ENCODE measurements at places on chromosomes 4 and X.

DNA sequence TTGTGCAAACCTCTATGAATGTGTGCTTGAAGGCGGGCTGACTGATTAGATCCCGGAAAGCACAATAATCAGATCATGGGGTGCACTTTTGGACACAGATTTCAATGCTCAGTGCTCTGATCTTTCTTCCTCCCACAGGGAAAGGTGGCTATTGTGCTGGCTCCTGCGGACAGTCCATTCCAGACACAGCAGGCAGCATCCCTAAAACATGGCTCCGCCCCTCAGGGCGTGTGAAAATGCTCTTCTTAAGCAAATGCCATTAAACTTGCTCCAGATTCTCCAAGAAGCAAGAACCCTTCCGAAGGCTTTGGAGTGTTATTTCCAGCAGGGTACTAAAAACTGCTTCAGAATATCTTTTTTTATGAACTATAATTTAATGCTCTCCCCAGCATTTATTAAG lies 100.0 kb downstream of the SLC2A9 start:
- no peak for DNase-seq

DNA sequence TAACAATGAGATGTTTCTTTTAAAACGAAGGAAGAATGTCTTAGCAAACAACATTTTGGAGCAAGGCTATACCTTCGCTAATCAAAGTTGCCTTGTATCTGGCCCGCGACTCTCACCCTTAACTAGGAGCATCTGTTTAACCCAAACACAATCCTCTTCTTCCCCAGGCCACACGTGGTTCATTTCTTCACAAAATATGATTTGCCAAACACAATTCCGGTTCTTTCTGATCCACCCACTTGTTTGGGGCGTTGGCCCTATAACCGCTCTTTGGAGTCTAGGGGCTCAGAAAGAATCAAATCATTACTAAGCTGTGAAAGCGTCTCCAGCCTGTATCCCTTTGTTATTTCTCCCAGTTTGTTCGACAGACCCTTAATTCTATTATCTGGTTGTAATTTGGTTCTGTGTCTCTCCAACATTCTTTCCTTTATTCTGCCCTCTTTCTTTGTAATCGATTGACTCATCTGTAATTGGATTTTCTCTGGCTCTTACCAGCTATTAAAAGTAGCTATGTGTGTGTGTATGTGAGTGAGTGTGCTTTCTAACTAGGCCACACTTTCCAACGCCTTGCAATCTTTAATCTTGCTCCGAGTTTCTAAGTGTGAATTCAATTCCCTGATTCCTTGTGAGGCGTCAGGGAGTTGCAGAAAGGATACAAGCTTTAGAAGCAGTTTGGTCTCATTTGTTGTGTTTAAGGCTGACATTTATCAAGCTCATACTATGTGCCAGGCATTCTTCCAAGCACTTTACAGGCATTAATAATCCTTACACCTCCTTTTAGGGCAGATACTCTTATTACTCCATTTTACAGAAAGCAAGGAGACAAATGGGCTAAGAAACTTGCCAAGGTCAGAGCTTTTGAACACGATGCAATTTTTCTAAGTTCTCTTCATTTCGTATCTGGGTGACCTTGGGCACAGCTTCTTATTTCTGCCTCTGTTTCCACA lies 138.6 kb upstream of the CPEB2 start:
- no peak for DNase-seq

DNA sequence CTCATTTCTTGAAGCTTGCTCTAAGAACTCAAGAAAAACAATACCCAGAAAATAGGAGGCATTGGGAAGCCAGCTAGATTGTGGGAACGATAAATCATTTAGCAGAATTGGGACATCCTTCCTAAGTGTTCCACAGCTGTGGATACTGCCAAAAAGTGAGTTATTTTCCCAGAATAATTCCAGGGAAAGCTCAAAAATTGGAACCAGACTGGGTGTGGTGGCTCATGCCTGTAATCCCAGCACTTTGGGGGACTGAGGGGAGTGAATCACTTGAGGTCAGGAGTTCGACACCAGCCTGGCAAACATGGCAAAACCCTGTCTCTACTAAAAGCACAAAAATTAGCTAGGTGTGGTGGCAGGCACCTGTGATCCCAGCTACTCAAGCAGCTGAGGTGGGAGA lies 68.2 kb upstream of the GK2 start:
- DNase-seq = no peak

- no peak for DNase-seq
Measured at GRCh38 chr4:10753856-10754402, 69.4 kb upstream of the CLNK start.

GRCh38 chrX:13533726-13534125 lies 35.7 kb upstream of the EGFL6 start:
- DNase-seq = no peak

GRCh38 chr4:99947190-99947578 lies 766 bp upstream of the DNAJB14 start:
- DNase-seq = no peak

DNA sequence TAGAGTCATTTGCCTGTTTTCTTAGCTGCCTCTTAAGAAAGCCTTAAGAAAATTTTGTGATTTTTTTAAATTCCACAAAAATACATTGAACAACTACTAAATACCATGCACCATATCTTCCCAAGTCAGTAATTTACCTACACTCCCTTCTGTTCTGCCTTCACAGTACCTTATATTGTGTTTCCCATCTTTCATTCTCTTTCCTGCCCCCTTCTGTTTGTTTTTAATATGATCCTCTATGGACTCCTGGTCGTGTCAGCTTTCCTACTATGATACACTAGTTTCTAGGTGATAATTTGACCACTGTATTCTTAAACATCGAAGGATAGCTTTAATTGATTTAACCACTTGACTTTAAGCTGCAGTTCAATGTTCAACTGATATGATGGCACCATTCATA lies 297.7 kb upstream of the HAND2 start:
- no peak for DNase-seq

GRCh38 chr4:73404457-73404856 lies 370 bp downstream of the ALB start:
- DNase-seq = no peak

DNA sequence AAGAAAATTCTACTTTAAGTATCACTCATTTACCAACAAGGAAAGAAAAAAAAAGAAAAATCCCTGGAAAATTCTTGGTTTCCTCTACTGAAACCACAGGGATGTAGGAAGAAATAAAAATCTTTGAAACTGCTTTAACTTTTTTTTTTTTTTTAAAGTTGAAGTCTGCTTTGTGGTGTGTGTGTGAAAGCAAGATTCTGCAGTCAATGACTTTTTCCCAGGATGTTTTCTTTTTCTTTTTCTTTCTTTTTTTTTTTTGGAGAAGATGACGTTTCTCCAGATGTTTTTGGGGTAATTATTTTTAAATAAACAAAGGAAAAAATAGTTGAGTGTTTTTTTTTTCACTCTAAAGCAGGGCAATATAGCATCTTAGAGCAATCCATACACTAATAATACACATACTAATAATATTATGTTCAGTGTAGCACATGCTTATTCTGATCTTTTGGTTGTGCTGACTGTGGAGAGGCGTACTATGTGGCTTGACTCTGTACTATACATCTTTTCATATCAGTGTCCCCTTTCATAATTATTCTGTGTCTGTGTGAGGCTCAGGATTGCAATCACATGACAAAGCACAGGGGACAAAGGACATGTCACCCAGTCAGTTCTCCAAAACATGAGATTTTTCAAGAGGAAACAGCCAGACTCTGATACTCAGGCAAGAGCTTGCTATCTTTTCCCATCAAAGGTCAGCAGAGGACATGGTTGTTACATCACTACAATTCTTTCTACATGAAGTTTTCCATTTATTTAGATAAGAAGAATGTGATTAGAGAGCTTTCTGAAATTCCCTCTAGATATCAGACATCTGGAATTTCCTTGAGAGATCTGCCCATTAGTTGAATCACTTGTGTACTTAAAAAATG lies 111.0 kb downstream of the PDE5A start:
- DNase-seq = no peak

GRCh38 chr4:129972257-129972656 lies 876.3 kb downstream of the C4orf33 start:
- no peak for DNase-seq

- no peak for DNase-seq
Measured at GRCh38 chr4:140686796-140687195, 69.4 kb downstream of the TBC1D9 start.

DNA sequence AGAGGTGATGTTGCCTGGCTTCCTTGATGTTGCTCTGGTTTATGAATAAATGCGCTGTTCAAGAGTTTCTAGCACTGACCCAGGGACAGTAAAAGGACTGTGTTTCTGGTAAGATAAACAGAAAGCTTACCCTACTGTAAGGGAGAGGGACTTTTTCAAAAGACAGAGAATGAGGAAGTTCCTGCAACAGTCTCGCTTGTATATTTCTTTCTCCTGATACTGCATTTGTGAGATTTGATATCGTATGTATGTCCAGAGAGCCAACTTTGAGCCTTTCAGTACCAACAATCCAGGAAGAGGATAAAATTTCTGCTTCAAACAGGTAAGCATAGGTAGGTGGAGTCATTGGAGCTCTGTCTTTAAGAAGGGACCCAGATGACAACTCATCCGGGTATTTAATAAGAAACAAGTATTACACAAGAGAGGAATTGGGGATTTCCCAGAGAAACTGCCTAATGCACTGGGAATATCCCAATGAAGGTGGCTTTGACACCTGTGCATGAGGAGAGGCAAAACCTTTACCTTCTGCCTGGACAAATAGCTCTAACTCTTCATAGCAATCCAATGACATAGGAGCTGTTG lies 773 bp downstream of the DAPP1 start:
- no peak for DNase-seq

GRCh38 chr4:90078440-90078839 lies 48.8 kb upstream of the CCSER1 start:
- DNase-seq = peak; percentile 27

DNA sequence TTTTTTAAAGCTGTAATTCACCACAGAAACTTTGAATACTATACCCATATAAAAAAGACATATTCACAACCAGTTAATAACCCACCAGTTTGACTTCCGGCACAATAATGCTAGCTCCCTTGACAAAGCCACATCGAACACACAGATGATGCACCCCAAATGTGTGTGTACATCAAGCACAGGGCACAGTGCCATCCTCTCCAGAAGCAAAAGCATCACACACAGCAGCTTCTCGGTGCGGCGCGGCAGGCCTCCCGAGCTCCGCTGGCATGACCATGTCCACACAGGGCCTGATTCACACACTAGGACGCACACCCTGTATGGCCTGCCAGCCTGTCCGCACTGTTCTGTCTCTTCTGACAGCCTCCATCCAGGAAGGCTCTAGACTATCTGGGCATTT lies 88.0 kb downstream of the LEF1 start:
- peak; percentile 12 for DNase-seq

- DNase-seq = no peak
Measured at GRCh38 chr4:55125087-55125721, at the start of gene KDR. Gene KDR, minus strand, starts transcription at chr4:55125595. Its CDS starts 302 bp downstream, at chr4:55125293.

- no peak for DNase-seq
Measured at GRCh38 chr4:26330946-26331345, 10.1 kb downstream of the RBPJ start.

DNA sequence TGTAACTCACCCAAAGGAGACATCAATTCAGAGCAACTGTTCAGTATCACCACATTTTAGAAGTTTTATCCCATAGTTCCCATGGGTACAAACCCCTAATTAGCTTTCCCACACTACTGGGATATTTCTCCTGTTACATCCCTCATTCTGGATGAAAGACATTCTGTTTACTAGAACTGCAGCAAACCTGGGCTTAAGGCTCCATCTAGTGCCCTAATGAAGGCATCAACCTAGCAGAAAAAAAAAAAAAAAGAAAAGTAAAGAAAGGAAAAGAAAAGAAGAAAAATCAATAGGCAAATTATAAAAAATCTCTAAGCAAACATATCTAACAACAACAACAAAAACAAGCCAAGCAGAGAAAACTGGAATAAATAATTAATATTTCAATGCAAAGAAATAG lies 133.7 kb upstream of the CPXCR1 start:
- DNase-seq = no peak

DNA sequence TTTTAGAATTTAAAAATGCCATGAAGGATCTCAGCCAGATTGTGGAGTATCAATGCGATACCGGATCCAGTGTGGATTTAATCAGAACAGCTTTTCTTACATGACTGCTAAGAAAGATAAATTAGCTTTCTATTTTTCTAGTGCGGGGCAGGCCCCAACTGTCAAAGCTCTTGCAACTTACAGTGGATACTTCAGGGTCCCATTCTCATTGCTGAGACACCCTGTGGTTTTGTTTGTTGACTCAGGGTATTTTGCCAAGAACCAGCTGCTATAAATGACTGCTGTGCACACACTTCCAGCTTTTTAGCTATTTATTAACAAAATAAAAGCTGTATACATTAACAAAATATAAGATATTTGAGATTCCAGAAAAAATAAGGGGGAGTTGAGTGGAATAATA lies 166.4 kb downstream of the DCLK2 start:
- no peak for DNase-seq

DNA sequence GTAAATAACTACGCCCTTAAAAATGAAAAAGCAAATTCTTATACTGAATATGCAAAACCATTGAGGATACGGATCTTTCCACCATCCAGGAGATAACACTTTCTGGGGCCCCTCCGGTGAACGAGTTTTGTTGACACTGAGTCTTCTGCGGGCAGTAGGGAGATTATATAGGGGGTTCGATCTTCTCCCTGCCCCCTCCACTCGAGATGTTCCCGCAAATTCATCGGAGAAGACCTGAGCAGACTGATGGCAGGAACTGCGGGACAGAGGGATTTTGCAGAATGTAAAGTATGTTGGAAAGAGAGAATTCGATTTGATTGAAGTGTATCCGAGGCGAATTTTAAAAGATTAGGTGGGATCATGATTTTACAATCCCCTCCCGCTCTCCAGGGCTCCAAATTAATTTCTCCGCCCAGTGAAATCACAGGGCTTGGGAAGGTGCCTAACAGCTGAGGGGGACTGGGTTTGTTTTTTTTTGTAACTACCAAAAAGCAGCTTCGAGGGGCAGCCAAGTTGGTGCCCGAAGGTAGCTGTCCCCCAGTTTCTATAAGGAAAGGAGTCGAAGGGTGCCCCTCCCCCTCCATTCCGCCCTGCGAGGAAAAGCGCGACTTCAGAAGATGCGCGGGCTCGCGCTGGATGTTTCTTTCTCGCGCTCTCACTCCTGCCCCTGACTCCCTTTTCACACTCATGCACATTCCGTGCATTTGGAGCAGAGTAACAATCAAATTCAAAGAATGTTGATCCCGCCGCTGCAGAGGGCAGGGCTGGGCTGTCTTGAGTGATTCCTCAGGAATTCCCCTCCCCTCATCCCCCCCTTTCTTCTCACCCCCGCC lies 1.2 kb downstream of the TMEM255A start:
- no peak for DNase-seq

GRCh38 chrX:153465691-153466380 lies 4.5 kb downstream of the HAUS7 start:
- no peak for DNase-seq

DNA sequence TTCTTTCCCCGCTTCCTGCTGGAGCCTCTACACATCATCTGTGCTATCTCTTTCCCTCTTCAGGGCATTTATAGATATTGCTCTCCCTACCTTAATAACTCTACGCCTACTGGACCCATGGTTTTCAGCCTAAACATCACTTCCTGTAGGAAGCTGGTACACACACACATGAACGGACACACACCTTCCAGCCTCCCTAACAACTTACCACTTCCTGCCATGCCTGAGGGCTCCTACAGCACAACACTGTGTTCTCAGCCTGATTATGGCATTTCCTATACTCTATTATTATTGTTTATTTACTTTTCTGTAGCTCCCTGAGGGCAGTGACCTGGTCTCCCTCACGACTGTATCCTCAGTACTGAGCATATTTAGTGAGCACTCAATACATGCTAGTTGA lies 163.6 kb upstream of the MAP3K15 start:
- peak; percentile 42 for DNase-seq

- no peak for DNase-seq
Measured at GRCh38 chr4:15325987-15326386, 101.8 kb upstream of the C1QTNF7 start.

- DNase-seq = no peak
Measured at GRCh38 chr4:153081693-153082092, 122.5 kb upstream of the TRIM2 start.

Data from activated CD4-positive, alpha-beta T cell treated with anti-CD3 and anti-CD28 coated beads, Interleukin-2, amount 50 U/mL, for 16 hours (primary cell).